ENCODE measurements at places on chromosomes 5 and 9.

GRCh38 chr5:171484460-171484899 is 65.0 kb downstream of the FGF18 start:
- DNase-seq: peak; percentile 30

GRCh38 chr5:83244516-83244915 is 167.2 kb downstream of the XRCC4 start:
- DNase-seq: no peak

GRCh38 chr5:168989731-168990505 is 311.0 kb downstream of the SLIT3 start:
- DNase-seq: no peak

GRCh38 chr9:114824110-114824509 is 18.3 kb upstream of the TNFSF15 start:
- no peak for DNase-seq

GRCh38 chr5:58458743-58459145 is 1.1 kb downstream of the PLK2 start:
- DNase-seq: no peak

DNA sequence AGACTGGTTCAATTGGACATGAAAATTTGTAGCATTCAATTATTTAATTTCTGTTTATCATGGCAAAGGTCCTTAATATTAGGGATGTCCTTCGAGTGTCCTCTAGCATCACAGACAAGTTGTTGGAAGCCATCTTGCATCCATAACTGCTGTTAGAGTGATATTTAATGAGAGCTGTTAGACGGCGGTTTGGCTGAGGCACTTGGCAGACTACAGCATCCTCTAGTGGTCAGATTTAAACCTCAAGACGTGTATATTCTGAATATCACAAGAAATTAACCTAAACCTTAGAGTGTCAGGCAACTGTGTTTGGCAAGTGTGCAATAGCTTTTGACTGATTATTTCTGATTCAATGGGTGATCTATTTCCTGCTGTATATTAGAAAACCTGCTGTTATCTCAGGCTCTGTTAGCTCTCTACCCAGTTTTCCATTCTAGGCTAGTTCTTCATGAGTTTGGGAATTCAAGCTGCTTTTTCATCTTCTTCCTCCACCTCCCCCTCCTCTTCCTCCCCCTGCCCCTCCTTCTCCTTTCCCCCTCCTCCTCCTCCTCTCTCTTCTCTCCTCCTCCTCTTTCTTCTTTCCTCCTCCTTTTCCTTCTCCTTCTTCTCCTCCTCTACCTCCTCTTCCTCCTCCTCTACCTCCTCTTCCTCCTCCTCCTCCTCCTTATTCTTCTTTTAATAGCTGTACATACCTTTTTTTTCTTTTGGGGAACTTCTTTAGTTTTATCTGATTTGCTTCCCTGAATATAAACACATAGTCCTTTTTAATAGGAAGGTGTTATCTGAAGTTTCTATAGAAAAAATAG is 8.6 kb downstream of the SPINK1 start:
- DNase-seq: no peak

DNA sequence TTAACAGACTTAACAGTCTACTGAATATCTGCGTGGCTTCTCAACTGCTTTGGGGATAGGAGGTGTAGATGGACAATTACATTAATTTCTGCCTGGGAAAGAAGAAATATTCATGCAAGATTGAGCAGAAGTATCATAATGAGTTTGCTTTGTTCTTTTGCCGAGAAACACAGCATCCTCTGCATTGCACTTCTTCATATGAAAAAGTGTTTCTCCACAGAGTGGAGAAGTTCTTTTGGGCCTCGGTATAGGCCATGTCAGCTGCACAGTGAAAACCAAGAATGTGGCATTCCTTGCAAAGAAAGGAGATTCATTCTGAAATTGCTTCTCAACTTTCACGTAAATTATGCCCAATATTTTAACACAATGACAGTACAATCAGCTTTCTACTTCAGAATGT is 17.6 kb upstream of the SNX2 start:
- no peak for DNase-seq

DNA sequence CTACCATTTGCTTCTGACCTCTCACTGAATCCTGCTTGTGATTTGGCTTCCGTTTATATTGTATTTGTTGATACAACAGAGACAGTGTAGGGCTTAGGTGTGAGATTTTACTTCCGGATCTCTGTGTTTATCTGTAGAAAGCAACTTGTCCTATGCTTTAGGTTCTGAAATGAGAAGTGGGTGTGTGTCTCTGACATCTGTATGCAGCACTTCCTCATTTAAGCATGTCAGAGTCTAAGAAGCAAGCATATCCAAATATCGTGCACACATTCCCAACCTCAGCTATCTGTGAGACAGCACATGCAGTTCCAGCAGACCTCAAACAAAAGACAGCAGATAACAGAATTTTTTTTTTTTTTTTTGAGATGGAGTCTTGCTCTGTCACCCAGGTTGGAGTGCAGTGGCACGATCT is 16.3 kb downstream of the KLF9 start:
- DNase-seq: no peak

Data from stimulated activated CD4-positive, alpha-beta T cell treated with anti-CD3 and anti-CD28 coated beads, Interleukin-12 subunit alpha, Interleukin-12 subunit beta, amount 100 ng/mL, for 48 hours (primary cell).